Activated CD4-positive, alpha-beta T cell treated with anti-CD3 and anti-CD28 coated beads for 1 hour (primary cell): ENCODE measurements at places on chromosomes 6 and 20.

DNA sequence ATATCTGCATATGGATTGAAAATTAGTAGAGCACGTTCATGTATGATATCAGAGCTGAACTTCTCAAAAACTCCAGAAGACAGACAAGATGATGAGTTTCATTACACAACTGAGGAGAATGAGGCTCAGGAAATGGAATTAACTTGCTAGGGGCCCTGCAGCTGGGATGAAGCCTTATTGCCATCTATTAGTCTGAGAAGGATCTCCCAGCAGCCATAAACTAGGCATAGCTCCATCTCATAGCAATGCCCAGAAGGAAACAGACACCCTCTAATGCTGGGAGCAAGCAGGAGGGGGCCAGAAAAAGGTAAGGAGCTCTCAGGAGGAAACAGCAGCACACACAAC, 18.0 kb downstream of the TFEB start:
- DNase-seq = no peak

DNA sequence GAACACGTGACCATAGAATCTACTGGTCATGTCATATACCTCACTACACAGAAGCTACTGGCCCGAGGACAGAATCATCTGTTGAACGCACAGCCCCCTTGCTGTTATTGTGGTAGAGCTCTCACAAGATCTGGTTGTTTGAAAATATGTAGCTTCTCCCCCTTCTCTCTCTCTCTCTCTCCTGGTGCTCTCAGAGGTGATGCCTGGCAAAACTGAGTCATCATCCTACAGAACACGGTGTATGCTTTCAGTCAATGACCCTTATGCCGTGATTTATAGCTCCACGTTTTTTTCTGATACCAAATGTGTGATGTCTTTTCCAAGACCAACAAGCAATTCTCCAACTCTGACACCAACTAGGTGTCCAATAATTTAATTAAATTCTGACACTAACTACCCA, 13.0 kb upstream of the RBM24 start:
- DNase-seq = no peak

GRCh38 chr6:52535711-52536423, 41.0 kb downstream of the TRAM2 start:
- DNase-seq = no peak

DNA sequence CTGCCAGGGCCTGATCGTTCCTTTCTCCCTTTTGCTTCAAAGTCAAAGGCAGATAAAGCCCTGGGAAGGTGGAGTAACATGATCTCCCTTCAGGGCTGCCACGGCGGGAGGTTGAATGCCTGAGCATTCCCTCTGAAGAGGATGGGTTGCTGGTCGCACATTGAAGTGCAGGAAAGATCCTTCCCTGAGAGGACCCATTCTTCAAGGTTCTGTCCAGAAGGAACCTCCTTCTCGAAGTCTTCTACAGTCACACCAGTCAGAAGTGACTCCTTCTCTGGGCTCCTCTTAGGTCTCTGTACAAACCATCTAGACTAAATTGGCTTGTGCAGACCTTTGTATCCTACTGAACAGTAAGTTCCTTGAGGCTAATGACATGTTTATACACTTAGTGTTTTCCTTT, 192.6 kb upstream of the VGLL2 start:
- DNase-seq = no peak

GRCh38 chr6:1082285-1082935, 229.5 kb upstream of the FOXQ1 start:
- no peak for DNase-seq
